T-helper 22 cell (primary cell): ENCODE measurements at places on chromosomes 2 and 18.

DNA sequence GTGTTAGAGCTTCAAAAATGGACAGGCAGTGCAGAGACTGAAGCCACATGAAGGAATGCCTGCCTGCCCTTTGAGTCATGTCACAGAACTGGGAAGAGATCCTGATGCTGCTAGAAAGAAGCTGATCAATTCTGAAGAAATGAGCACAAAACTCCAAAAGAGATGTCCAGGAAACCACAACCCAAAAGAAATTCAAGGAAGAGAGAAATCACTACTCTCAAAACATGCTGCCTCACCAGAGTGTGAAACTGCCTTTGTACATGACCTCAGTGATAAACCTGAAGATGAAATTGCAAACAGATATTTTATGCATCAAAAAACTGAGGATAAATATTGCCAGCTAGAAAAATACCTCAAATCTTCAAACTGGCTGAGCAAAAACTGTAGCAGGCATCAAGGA lies 20.5 kb downstream of the USP40 start:
- no peak for DNase-seq

- DNase-seq: no peak
Measured at GRCh38 chr18:34196256-34196655, 28.5 kb downstream of the NOL4 start.

DNA sequence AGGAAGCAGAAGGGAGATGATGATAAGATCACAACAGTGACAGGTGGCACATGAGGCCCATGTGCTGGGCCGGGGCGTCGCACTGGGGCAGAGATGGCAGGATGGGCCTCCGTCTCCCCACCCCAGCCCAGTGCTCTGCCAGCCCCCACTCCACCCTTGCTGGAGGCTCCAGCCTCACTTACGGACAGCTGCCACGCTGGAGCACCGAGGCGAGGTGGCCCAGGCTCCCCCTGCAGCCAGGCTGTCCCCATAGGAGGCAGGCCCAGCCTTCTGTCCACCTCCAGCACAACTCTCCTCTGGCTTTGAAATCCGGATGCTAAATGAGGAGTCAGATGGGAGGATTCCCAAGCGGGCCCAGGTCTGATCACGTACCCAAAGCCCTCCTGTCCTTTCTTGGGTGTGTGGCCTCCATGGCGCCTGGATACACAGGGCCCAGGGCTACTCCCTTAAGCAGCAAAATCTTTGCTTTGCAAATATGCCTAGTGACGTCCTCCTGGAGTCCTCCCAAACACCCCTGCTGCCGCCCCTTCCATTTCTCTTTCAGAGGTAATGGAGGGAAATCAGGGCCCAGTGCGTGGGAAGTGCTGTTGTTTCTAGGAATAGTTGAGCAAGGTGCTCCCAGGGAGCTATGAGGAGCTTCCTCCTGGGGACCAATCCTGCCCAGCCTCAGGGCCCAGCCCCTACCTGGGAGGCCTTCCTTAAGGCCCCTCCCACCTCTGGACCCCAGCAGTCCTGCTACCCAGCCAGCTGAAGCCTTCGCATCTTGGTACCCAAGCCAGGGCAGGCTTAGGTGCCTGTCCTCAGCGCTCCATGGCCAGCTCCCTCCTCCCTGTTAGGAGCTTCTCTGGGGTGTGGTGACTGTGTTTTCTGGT lies 170.4 kb upstream of the MYCN start:
- DNase-seq: no peak

DNA sequence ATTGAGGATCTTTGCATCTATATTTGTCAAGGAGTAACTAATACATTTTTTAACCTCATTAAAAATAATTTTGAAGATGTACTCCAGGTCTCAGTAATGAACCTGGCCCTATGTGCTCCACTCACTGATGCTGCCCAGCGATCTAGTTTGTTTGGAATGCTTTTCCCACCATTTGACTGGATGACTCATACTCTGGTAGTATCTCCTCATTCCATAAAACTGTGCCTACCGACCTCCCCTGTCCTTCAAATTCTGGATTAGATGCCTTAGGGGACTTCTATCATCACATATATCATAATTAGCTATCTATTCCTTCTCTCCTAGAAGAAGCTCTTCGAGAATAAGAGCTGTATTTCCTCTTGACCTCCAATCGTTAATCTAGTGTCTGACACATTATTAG lies 83.8 kb downstream of the FAM117B start:
- no peak for DNase-seq

GRCh38 chr2:11166476-11166875 lies 11.2 kb downstream of the SLC66A3 start:
- DNase-seq: no peak

DNA sequence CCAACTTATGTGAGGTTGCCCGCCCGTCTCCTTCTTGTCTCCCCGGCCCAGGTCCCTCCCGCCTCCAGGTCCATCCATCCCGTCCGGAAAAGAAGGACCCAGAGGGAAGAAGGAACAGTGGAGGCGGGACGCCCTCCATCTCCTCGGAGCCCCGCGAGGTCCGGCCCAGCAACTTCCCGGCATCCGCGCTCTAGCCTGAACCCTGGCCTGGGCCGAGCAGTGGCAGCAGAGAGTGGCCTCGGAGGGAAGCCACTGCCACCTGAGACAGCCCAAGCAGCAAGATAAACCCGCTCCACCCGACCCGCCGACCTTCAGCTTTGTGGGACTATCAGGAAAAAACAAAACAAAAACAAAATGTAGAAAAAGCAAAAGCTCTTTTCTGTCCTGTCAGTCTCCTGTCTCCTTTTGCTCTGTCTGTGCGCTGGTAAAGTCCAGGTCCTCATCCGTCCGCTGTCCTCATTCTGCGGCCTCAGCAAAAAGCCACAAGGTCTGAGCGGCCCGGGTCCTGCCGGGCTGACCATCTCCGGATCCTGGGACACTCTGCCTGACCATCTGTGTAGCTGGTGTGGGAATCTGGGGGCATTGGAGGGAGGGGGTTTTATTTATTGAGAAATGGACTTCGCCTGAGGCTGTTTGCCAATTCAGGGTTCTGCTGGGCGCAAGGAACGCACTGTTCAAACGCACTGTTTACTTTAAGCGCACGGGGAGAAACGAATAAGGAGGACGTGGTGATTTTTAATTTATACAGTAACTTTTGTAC lies 3.1 kb downstream of the DLX1 start:
- DNase-seq: no peak

DNA sequence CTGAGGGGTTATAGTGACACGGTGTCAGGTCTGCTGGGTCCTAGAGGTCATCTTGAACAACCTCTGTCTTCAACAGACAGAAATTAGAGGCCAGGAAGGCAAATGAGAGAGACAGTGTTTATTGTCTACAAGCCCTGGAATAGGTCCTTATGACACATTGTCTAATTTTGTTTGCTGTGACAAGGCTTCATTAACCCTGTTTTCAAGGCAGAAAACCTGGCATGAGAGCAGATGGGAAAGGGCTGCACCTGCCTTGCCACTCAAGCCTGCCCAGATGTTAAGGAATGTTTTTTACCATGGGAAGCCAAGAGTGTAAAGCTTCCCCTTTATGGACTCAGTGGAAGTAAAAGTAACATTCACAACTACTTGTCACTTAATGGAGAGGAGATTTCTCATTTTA lies 275.3 kb downstream of the KCNS3 start:
- DNase-seq: no peak

DNA sequence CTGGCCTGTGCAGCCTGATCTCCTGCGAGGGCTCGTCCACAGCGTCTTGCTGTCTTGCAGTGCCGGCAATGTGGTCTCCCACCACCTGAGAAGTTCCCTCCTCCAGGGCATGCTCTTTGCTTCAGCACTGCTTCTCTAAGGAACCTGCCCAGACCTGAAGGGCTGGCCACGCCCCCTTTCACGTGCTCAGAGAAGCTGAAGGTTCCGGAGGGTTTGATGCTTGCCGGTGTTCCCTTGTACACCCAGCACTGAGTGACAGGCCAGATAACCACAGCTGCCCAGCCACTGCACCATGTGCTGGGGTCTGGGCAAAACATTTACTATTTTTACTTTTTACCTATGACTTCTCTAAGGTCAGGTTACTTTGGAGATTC lies 1.7 kb upstream of the POLR2D start:
- DNase-seq: peak; percentile 53

DNA sequence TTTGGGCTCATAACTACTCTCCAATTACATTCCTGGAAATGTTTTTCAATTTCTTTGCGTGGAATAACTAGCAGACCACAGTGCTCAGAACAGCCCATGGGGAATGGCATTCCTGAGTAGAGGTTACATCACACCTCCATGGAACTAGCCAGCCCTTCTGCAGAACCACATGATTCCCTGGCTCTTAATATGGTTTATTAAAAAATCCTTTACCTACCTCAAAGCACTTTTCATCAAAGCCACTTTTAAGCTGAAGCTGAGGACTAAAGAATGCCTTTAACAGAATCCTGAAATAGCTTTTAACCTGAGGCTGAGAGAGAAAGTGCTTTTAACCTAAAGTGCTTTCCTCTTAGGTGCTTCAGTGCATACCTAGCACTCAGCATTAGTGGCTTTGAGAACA lies 376.3 kb downstream of the ARHGAP15 start:
- DNase-seq: no peak

- peak; percentile 8 for DNase-seq
Measured at GRCh38 chr2:55014962-55015939, 35.0 kb downstream of the RTN4 start.

GRCh38 chr2:12556762-12557161 lies 160.0 kb upstream of the TRIB2 start:
- no peak for DNase-seq

DNA sequence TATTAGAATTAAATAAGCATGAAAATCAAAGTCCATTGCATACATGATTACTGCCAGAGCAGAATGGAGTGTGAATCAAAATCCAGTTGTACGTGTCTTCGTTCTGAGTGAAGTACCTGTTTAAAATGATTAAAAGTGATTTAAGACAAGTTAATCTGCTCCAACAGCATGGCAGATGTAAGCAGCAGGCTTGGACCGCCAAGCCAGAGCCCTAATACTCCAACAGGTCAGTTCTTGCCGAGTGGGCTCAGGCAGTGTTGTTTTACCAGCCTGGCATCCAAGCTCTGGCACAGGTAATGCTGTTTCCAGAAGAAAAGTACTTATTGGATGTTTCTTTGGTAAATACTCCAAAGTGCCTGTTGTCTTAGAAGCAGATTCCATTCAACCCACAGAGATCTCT lies 171.4 kb upstream of the EPAS1 start:
- DNase-seq: no peak

GRCh38 chr18:68394705-68395104 lies 320.2 kb downstream of the TMX3 start:
- DNase-seq: no peak

DNA sequence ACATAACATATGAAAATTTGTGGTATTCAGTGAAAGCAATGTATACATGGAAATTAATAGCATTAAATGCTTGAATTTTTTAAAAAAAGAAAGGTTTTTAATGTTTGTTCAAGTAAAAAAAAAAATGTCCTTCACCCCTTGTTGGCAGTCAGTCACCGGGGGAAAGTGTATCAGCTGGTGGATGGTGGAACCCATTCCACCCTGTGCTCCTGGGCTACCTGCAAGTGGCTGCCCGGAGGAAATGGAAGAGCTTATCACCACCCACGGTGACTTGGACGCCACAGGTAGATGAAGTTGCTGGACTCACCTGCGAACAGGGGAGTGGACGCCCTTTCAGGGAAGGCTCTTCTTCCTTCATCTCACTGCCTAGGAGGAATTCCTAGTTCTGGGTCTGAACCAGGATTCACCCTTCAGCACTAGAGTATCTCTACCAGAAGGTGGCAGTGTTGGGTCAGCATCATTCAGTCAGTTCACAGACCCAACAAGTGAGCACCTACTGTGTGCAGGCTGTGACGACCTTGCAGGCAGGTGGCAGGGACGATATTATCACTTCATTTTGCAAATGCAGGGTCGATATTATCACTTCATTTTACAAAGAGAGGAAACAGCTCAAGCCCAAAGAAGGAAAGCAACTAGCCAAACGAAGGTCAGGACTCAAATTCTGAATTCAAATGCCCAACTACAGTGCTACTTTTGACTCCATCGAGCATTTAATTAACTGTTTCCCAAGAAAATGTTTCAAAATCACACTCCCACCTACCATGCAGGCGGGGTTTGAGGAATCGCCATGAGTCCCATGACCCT lies 35.8 kb downstream of the CIB4 start:
- no peak for DNase-seq

DNA sequence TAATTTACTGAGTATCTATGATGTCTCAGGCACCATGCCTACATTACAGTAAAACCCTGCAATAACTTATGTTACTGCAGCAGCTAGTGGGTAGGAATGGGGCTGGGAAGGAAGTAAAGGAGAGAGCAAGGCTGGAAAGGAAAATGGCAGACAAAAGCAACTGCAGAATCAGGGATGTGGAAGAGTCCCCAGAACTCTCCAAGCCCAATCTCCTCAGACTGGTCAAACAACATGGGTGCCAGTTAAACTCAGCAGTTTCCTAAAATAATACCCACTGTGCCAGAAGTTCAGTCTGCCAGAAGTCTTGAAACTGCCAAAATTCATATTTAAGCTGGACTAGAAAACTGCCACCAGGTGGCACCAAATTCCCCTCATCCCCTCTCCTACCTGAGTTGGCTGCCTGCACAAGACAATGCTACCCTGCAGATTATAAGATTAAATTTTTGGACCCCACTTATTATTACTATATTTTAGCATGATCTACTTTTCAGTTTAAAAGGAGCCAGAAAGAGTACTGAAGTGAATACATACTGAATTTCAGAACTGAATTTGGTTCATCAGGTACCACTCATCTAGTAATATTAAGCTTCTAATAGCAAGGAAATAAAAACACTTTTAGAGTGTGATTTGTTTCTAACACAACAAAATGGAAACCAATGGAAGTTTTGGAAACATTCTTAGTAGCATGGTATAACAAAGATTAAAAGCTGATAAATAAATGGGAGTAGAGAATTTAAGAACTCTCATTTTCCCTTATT lies 86.8 kb upstream of the DNER start:
- peak; percentile 25 for DNase-seq

GRCh38 chr2:180890781-180891180 lies 89.6 kb upstream of the UBE2E3 start:
- no peak for DNase-seq

DNA sequence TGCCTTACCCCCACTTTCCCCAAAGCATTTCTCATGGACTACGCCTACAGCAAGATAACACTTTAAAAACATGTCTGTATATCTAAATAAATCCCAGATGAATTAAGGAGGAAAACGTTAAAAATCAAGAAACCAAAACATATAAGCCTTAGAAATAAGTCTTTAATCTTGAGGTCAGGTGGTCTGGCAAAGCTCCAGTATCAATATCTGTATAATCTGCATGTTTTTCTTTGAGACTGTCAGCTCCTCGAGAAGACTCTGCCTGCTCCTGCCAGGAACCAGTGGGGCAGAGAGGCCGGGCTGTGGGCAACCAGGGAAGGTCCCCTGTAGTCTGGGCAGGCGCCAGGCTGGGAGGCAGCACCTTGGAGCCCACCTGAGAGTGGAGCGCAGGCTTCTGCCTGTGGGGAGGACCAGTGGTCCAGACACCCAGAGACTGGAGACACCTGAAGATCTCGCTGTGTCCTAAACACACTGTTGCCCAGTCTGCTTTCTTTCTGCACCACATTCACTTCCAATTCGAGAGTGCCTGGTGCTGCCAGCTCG lies 291.0 kb upstream of the SOX11 start:
- no peak for DNase-seq

- DNase-seq: no peak
Measured at GRCh38 chr2:119533560-119533959, 9.3 kb upstream of the SCTR start.
